ENCODE measurements at places on chromosomes 5 and 9.

DNA sequence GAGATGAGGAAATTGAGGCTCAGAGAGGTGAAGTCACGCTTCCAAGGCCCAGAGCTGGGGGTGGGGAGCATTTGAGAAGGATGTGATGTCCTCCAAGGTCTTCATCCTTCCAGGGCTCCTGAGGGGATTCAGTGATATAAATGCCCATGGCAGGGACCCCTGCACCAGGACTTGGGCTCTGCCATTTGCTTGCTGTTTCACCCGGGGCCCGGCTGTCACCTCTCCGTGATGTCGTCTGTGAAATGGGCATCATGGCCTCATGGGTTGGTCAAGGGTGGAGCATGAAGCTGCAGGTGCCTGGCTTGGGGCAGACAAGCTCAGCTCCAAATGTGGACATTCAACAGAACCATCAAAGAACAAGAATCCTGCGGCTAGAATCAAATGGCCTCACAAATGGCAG, 253.1 kb downstream of the PBX3 start:
- no peak for DNase-seq

DNA sequence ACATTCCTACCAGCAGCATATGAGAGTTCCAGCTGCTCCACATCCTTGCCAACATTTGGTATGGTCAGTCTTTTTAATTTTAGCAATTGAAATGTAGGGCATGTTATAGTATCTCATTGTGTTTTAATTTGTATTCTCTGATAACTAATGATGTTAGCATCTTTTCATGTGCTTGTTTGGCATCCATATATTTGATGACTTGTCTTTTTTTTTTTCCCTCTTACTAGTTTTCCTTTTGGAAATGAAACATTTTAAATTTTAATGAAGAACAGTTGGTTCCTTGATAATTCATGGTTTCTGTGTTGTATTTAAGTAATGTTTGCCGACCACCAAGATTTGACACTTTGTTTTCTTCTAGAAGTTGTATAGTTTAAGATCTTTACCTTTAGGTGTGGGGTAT, 8.8 kb downstream of the OGN start:
- DNase-seq: no peak

GRCh38 chr9:24602693-24603352, 57.1 kb upstream of the IZUMO3 start:
- no peak for DNase-seq

GRCh38 chr5:42586625-42587024, 163.4 kb downstream of the GHR start:
- peak; percentile 73 for DNase-seq

- no peak for DNase-seq
These were observed 19.1 kb upstream of the ARSI start for GRCh38 chr5:150321784-150322183.

- no peak for DNase-seq
These were observed 24.8 kb downstream of the GPR107 start for GRCh38 chr9:130078547-130078946.

- DNase-seq: no peak
These were observed 19.6 kb downstream of the RFX3 start for GRCh38 chr9:3506164-3506563.

- no peak for DNase-seq
These were observed 434.1 kb downstream of the RAB3C start for GRCh38 chr5:59016925-59017324.

DNA sequence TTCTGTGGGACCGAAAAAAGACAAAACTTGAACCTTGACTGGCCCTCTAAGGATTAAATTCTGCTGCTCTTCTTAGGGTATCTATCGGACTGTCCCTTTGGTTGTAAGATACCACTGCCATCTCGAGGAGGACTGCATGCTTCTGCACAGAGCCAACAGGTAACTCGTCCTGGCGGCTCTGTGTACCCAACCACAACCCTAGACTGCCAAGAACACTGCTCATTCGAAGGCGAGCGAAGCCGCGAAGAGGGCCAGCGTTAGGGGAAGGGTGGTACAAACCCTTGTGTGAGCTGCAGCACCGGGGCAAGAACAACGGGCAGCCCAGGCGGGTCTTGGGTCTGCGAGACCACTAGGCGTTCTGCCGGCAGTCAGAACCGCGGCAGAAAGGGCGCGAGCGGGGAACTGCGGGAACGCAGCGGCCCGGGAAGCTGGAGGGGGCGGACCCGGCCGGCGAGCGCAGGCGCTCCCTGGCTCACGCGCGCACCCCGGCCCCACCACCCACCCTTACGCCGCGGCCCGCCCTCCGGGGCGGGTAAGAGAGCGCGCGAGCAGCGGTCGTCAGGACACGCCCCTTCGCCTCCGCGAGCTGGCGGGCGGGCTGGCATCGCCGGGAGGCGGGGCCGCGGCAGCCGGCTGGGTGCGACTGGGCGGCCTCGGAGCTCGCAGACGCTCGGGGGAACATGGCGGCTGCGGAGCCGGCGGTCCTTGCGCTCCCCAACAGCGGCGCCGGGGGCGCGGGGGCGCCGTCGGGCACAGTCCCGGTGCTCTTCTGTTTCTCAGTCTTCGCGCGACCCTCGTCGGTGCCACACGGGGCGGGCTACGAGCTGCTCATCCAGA, at the start of gene ISOC1:
TSS of gene ISOC1 (plus strand) at position 663 of the 837 bp plus-strand sequence. CDS start at position 681, 18 bp downstream.
- peak; percentile 97 for DNase-seq

GRCh38 chr5:64074533-64074932, 91.1 kb upstream of the RNF180 start:
- no peak for DNase-seq

DNA sequence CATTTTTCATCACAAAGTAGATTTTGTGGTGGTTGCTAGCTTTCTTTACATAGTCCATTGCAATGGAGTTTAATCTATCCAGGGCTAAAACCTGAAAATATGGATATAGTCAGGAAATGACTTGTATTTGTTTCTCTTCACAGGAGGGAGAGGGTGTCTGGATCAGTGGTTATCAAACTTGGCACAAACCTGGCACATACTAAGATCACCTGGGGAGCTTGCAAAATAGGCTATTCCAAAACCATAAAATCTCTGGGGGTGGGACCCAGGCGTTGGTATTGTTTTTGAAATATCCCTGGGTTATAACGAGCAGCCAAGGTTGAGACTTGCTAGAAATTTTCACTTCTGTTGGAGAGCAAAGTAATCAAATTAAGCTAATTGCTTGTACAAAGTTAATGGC, 179.9 kb downstream of the PCSK1 start:
- DNase-seq: no peak

- no peak for DNase-seq
These were observed 162.9 kb downstream of the FAM170A start for GRCh38 chr5:119792161-119792799.

DNA sequence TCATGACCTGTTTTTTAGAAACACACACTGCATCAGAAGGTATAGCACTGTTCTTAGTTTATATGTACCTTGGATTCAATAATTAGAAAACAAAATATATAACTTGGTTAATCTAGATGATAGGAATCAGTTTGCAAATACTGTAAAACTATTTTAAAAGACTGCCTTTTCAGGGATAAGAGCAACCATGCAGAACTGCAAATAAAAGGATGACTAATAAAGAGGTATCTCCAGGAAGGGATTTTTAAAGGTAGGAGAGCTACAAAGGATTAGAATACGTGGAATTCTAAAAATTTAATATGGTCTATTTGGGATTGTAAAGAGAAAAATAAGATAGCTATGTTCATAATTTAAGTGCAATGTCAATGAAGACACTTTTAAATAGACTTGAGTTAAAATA, 9.4 kb downstream of the GABRA1 start:
- no peak for DNase-seq

GRCh38 chr5:20040901-20041300, 52.9 kb upstream of the CDH18 start:
- DNase-seq: no peak

DNA sequence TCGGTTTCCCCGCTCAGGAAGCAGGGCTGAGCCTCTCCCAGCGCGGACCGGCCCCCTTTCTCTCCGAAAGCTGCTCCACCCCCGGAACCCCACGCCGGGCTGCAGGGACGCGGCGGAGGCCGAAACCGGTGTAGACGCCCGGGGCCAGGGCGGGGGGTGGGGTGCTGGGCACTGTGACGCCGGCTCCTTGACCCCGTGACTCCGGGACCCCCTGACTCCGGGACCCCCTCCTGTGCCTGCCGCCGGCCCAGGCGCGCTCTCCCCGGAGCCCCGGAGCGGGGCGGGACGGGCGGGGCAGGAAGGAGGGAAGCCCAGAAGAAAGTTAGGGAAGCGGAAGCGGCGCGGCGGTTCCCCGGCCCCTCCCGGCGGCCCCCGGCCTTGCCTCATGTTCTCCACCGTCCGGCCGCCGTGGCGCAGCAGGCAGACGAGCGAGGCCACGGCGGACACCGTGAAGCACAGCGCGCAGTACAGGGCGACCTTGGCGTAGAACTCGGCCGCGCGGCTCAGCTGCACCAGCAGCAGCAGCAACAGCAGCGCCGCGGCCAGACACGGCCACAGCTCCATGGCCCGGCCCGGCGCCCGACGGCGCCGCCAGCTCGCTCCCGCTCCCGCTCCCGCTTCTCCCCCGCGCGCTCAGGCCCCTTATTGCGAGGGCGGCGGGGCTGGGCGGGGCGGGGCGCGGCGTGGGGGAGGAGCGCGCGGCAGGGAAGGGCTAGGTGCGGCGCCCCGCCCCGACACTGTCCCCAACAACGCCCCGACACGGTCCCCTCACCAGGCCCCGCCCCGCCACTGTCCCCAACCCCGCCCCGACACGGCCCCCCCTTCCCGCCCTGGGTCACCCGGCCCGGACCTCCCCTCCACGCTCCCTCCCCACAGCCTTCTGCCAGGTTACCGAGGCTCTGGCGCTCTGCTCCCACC, at the start of gene AGPAT2:
TSS of gene AGPAT2 (minus strand) at position 664 of the 918 bp plus-strand sequence. CDS start at position 564, 100 bp downstream.
- peak; percentile 91 for DNase-seq

DNA sequence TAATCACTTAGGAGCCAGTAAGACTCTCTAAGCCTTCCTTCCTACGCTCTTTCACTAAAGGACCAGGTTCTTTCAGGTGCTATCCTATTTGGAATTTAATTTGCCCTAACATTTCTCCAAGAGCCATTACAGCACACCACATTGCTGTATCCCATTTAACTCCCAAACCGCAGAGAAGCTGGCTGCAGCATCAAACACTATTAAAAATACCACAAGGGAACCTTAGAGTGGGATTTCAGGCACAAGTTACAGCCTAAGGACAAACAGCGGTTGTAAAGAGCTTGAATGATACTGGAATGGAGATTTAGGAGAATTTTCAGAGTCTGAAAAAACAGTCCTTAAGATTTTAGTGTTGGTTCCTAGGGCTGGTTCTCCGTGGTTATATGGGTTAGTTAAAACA, 566.4 kb downstream of the RAB3C start:
- DNase-seq: no peak

GRCh38 chr9:120723565-120723964, 9.3 kb upstream of the MEGF9 start:
- no peak for DNase-seq

- no peak for DNase-seq
These were observed 65.1 kb downstream of the FBN2 start for GRCh38 chr5:128472919-128473318.

GRCh38 chr5:170115925-170116324, 10.2 kb downstream of the FOXI1 start:
- no peak for DNase-seq

- no peak for DNase-seq
These were observed 228.3 kb downstream of the PDE4D start for GRCh38 chr5:59665086-59665831.

GRCh38 chr5:99949969-99950524, 585.1 kb upstream of the FAM174A start:
- DNase-seq: no peak

- no peak for DNase-seq
These were observed 103.8 kb downstream of the ANKRD55 start for GRCh38 chr5:56129288-56129687.

DNA sequence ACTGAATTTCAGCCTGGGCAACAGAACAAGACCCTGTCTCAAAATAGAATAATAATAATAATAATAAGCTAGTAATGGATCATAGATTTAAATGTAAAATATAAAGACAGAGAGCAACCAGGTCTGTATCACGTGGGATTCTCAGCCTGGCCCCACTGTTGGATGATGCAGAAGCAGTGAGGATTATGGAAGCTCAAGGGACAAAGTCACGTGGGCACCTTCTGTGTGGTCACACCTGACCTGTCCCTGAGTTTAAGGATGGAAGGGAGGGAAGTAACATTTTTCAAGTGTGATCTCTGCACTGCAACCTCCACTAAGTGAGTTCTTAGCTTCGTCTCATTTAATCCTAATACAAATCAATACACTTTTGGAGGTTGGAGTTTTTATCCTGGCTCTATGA, 212.5 kb upstream of the IER5L start:
- no peak for DNase-seq

DNA sequence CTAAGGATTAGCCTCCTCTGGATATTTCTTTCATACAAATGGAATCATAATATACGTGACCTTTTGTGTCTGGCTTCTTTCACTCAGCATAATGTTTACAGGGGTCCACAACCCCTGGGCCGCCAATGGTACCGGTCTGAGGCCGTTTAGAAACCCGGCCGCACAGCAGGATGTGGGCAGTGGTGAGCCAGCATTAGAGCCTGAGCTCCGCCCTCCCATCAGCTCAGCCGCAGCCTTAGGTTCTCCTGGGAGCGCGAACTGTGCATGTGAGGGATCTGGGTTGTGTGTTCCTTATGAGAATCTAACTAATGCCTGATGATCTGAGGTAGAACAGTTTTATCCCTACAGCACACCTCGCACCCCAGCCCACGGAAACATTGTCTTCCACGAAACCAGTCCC, 229.7 kb downstream of the ICE1 start:
- no peak for DNase-seq

DNA sequence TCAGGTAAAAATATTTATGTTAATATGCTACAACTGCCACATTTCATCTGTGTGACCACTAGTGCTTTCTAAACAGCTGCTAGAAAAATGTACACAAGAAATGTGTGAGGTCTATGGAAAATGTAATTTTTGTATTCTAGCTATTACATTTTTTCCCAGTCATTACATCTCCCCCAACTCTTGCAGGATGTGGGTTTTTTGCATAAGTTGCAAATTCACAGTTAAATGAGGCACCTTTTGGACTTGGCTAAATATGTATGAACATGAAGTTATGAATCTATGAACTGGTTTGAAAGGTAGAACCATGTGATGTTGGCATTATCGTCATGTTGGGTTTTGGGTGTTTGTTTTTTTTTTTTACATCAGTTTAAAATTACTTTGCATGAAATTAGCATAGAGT, 590.4 kb upstream of the WWC1 start:
- DNase-seq: no peak

GRCh38 chr5:150497274-150497988, 10.5 kb upstream of the NDST1 start:
- peak; percentile 67 for DNase-seq

DNA sequence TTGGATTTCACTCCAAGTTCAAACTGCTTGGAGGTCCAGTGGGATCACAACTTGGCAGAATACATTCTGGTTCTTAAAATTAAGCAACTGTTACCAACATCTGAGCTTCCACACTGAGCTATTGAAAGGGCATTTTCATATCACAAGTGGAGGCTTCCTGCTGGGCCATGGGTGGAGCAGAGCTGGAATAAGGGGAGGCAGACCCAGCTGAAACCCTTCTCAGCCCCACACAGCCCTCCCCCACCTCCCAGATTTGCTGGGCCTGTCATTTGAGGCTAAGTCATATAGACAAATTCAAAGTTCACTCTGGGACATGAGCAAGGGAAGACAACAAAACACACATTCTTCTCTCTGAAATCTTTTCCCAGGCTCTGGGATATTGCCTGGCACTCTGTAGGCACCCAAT, 79.9 kb downstream of the ACTL7B start:
- DNase-seq: peak; percentile 37

GRCh38 chr5:44336708-44337107, 52.5 kb downstream of the FGF10 start:
- no peak for DNase-seq

Measured in left ventricle myocardium superior (tissue), 1 donor.